Suppressor macrophage treated with lipopolysaccharide for 4 hours (primary cell): ENCODE measurements at places on chromosomes 7 and 10.

DNA sequence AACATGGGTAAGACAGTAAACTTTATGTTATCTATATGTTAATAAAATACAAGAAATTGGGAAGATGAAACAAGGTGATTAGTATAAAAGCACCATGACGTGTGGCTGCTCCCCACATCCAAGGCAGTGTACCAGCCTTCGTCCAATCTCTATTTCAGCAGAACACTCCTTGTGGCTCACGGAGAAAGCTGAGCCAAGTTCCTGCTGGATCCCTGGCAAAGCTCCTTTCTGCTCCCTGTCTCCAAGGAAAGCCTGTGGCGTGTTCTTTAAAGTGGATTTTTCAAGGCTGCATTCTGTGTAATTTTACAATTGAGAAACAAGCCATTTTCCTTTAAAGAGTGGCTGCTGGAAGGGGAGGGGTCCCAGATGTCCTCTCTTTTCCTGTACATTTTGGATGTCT, 467.3 kb downstream of the PTPRN2 start:
- DNase-seq, result no peak

DNA sequence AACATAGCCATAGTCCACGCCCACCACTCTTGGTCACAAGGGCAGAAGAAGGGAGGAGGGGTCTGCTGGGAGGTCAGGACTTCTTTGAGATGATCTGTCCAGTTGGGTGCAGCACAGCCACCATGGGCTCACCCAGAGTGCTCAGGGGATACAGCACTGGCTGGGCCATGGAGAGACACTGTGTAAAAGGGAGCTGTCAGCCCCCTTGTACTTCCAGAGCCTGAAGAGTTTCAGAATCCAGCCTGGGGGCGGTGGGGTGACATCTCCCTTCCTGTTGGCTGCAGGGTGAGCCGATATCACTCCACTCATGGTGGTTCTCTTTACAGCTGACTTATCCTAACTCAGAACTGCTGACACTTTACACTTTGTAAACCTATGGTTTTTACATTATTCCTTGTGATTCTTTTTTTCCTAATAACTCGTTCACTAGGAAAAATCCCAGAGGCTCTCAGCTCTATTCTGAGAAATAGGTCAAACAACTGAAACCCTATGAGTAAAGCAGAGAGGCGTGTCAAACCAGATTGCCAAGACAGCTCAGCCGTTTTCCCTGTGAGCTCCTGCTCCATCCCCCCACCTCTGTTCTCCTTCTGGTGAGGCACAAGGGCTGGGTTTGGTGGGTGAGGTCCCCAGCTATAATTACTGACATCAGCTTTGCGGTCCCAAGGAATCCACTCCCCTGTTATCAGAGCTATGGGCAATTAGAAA, 3.2 kb upstream of the MRPS24 start:
- DNase-seq, result peak; percentile 63

DNA sequence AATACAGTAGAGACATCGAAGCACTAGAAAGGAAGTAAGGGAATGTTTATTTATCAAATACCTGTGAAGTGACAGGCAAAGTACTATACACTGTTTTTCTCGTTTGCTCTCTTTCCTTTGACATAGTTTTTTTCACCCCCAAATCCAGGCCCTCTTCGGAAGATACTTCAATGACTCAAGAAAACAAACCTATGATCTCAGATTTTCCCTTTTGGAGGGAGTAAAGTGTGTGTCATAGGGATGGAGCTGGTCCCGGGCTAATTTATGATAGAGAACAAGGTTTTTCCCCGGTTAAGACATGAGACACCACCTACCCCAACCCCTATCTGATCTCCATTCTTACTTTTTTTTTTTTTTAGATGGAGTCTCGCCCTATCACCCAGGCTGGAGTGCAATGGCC, 61.7 kb downstream of the MAP3K8 start:
- no peak for DNase-seq

DNA sequence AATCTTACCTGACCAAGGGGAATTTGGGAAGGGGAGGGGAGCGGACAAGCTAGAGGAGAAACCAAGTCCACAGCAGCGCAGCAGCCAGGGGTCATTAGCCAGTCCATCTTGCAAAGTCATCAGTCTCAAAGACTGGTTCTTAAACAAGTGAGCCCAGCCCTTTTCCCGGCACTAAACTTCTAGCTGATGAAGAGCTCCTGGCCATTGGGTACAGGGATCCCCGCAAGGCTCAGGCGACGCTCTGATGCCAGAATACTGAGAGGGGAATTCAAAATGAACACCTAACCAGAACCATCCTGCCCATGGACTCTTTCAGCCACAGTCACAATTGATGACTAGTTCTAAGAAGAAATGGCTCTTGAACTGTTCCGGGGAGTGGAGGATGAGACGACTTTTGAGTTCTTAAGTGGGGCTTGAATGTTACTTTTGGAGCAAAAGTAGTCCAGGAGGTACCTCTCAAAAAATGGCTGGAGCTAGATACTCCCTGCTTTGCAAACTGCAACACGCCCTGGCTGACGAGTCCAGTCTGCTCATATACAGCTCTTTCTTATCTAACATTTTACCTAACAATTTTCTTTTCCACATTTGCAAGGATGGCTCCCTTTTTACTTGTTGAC, 2.5 kb upstream of the TWIST1 start:
- DNase-seq, result no peak

- peak; percentile 87 for DNase-seq
Measured at GRCh38 chr10:116948530-116948870, 56.5 kb downstream of the SHTN1 start.

DNA sequence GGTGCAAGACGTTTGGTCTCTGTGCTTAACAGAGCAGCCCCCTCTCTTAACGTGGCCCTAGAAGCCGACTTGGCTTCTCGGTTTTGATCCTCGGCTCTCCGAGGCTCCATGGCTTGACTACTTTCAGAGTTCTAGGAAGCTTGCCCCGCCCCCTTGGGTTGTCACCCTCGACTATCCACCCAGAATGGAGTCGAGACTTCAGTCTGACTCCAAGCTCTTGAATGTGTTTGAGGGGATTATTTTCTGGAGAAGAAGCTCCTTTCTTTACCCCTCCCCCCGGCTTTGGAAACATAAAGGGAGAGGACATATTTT, 448 bp downstream of the SEC24C start:
- DNase-seq, result peak; percentile 77

GRCh38 chr7:16484453-16485158, 19.1 kb upstream of the SOSTDC1 start:
- no peak for DNase-seq

- DNase-seq, result peak; percentile 66
Measured at GRCh38 chr7:27173511-27173955, 587 bp downstream of the HOXA10 start.

GRCh38 chr10:96858038-96858705, 26.1 kb downstream of the LCOR start:
- no peak for DNase-seq

DNA sequence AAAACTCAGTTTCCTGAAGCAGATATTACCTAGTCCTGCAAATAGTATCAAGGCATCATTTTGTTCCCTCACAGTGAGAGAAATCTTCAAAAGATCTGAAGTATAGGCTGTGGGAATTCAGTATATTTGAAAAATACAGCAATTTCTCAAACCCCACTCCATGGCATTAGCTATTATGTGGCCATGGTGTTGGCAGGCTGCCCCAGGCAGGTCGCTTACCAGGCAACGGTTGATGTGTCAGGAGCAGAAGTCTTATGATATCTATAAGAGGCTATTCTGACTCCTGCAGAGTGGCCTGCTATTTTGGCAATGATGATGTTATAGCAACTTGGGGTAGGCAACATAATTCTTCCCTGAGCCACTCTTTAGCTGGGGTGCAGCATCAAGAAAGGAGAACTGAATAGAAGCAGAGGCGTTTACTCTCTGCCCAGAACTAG, 187.9 kb downstream of the PLXDC2 start:
- DNase-seq, result peak; percentile 85

- DNase-seq, result no peak
Measured at GRCh38 chr10:65670087-65670486, 1255.7 kb upstream of the LRRTM3 start.

- DNase-seq, result no peak
Measured at GRCh38 chr7:78490524-78490923, 692.0 kb downstream of the PHTF2 start.

DNA sequence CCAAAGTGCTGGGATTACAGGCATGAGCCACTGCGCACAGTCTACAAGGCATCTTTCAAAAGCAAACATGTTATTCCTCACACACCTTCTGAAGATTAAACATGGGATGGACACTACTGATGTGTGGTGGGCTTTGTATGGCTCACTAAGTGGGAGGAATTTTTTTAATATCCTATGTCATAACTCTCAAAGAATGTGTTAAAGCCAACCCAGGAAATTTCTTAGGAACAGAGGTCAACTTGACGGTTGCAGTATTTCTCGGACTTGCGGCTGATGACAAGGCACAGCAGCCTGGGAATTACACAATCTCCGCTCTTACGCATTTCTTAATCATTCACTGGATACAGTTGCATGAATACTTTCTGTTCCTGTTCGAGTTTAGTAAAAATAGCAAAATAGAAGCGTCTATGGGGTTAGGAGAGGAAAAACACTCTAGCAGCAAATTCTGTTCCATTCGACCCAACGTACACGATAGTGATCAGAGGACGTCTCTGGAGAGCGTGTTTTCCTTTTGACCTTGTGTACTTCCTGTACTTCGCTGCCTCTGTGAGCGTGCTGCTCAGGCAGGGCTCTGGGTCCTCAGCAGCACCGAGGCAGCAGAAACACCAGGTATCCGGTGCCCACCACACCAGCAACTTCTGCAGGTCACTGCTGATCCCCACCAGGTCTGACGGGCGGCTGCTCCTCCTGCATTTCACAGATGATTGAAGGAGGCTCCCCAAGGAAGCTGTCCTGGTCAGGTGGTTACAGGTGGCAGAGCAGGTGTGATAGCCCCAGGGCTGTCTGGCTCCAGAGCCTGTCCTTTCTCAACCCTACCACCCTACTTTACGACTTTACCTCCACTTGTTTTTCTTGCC, 26.4 kb upstream of the SRGN start:
- DNase-seq, result peak; percentile 98

DNA sequence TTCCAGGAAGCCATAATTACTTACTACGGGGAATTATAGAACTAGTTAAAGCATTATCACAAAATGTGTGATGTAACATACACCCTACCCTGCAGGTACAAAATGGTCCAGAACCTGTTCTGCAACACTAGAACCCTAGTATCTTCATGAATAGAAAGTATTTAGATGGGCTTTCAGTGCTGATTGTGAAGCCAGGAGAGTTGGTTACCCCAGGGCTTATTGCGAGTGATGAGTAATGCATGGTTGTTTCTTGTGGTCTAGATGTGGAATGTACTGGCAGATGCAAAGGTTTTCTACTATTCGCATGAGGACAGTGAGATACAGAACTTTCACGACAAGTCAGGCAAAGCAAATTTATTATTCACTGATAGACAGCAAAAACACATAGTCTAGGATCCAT, 33.6 kb upstream of the AGR3 start:
- DNase-seq, result no peak

- DNase-seq, result no peak
Measured at GRCh38 chr10:86511027-86511865, 10.3 kb downstream of the WAPL start.

DNA sequence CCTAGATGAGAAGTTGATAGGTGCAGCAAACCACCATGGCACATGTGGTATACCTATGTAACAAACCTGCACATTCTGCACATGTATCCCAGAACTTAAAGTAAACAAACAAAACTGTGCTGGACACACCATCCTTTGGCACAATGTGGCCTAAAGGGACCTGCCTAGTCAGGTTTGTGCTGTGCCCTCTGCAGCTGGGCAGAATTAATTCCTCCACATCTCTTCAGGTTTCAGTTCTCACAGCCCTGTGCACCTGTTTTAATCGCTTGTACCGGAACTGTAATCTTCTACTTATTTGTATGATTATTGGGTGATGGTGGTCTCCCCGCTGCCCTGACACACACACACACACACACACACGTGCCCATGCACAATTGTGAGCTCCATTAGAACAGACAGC, 252.7 kb downstream of the ACTR3B start:
- no peak for DNase-seq

- DNase-seq, result peak; percentile 88
Measured at GRCh38 chr10:58282615-58283014, 13.7 kb downstream of the CISD1 start.

GRCh38 chr7:107479303-107479702, 9.4 kb downstream of the GPR22 start:
- DNase-seq, result no peak

DNA sequence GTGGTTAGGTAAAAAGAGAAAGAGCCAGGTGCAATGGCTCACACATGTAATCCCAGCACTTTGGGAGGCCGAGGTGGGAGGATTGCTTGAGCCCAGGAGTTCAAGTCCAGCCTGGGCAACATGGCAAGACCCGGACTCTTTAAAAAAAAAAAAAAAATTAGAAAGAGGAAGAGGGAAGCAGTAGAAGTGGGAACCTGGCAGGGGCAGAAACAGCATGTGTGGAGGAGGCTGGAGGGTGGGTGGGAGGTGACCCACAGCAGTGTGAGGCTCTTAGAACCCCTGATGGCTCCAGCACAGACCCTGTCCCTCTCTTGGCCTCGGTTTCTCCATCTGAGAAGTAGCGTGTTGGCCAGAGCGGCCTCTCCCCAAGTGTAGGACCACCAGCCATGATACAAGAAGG, 4.9 kb upstream of the CCL24 start:
- DNase-seq, result peak; percentile 34

- DNase-seq, result peak; percentile 41
Measured at GRCh38 chr7:5230265-5231067, 40.4 kb downstream of the WIPI2 start.

GRCh38 chr10:93463723-93464476, 18.2 kb downstream of the MYOF start:
- peak; percentile 73 for DNase-seq

GRCh38 chr10:48490946-48491345, 113.9 kb downstream of the ARHGAP22 start:
- DNase-seq, result no peak

GRCh38 chr7:30068117-30068516, 39.9 kb downstream of the PLEKHA8 start:
- no peak for DNase-seq

DNA sequence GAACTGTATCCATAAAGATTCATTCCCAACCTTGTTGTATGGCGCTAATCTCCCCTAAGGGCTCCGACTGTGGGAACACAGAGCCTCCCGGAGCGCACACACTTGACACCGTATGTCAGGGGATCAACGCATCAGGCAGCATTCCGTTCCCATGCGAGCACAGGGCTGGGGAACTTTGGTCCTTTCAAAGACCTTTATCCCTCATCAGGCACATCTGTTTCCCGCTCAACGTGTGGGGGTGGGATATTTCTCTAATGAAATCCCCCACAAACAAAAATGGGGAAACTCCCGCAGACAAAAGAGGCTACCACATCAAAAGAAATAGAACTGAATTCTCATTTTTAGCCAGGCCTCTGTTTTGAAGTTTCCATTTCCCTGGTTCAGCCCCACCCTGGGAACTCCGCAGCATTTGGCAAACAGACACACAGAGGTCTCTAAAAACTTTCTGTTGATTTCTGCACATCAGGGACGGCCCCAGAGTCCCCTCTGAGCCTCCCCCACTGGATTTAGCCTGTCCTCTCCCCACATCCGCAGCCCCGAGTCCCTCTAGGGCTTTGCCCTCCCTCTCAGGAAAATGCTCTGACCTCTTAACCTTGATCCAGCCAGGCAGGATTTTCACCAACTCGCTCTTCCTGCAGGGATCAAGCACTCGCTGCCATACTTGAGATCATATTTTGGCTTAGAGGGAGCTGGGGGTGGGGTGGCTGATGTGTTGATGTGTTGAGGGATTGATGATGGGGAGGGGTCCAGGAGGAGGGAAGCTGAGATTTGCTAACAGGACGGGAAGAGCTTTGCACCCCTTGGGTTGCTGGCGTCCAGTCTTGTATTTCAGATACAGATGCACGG, 6.6 kb downstream of the CPA5 start:
- no peak for DNase-seq
